ENCODE measurements at places on chromosomes 5 and 9. TPM values are rescaled to one million over a fixed set of nuclear protein-coding genes. Genes with fewer than 3 reads are reported as not detected.

GRCh38 chr5:143966280-143966679 lies 154.3 kb downstream of the HMHB1 start:
- no peak for DNase-seq

DNA sequence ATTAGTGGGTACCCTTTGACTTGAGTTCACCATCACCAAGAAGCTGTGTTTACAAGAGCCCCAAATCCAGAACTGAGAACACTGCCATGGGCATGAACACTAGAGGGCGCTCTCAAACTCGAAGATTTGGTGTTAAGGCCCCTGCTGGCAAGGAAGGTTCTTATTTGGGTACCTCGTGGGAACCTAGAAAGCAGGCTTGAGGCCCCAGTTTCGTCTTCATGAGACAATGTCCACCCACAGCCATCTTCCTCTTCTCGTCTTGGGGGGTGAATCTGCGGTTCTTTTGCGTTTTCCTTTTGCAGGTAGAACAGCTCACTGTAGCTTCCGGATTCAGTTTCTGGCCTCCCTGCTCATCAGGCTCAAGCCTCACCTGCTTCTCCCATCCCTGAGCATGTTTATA lies 184.0 kb downstream of the SEMA5A start:
- peak; percentile 35 for DNase-seq

DNA sequence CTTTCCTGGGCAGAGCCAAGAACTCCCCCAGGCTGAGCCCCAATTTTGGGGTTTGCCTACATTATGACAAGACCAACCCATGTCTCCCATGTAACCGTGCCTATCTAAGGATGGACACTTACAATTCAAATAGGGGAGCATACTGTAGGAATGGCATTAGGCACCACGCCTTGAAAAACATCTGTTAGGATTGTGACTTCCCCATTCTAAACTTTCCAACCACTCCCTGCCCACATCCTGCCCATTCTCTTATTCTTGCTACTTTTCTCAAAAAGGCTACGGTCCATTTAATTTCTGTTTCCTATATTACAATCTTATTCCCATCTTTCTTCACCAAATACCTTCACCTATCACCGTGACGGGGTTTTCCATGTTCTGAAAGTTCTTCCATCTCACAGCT lies 99.2 kb downstream of the LPAR1 start:
- no peak for DNase-seq

GRCh38 chr5:61055434-61056006 lies 106.7 kb downstream of the SMIM15 start:
- DNase-seq, result peak; percentile 22

DNA sequence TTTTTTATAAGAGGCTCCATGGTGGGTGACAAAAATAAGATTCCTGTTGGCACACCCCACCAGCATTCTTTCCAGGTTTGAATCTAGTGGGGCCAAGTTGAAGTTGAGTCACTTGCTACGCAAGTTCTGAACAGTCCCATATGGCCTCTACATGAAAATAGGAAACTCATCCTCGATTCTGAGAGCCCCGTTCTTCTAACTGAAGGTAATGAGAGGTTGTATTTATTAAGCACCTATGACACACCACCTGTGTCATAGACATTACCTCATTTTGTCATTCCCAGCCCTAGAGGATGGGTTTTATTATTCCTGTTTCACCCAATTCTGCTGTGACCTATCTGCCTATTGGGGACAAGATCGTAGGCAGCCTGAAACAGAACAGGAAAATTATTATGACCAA lies 131.7 kb downstream of the ACTL7B start:
- DNase-seq, result no peak

GRCh38 chr5:79513308-79513703 lies 628 bp downstream of the HOMER1 start:
- DNase-seq, result no peak

GRCh38 chr5:100898504-100899346 lies 4.4 kb downstream of the ST8SIA4 start:
- no peak for DNase-seq

DNA sequence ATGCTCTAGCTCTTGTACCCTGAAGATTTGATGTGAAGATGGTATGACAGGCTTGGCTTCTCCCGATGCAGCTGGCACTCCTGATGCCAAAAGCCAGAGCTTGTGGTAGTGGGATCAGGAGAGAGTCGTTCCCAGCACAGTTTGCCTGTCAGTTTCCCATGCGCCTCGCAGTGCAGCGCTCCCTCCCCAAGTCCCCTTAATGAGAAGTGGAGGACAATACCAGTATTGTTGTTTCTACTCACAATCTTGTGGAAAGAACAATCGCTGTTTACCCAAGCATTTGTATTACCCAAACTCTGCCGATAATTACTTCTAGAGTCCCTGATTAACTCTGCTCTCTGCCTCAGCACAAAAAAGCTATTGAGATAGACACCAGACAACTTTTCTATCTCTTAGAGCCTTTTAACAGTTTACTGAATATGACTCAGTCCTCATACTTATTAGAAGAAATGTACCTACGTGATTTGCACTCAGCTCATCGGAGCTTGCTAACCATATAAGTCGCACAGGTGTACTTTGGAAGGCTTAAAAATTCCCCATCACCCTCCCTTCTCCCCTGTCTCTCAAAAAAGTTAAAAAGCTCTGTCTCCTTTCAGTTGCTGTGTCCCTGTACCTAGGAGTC lies 283.2 kb upstream of the TMEM161B start:
- DNase-seq, result no peak

GRCh38 chr5:36153726-36154125 lies 1.8 kb downstream of the SKP2 start:
- DNase-seq, result no peak

DNA sequence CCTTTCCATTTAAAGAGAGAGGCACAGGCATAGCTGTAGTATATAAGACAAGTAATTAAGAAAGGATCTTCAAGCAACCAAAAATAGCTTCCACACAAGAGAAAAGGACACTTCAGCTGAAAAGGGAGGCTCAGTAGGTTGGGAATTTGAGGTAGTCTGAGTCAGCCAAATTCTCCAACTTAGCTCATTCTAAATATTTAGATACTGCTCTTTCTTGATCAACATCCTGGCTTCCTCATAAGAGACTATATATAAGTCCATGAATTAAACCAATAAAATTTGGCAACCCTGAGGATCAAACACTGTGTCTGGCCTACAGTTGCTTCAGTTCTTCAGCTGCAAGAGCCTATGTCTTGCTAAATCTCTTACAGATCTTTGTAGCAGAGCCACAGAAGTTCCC lies 17.8 kb downstream of the HINT1 start:
- DNase-seq, result no peak

DNA sequence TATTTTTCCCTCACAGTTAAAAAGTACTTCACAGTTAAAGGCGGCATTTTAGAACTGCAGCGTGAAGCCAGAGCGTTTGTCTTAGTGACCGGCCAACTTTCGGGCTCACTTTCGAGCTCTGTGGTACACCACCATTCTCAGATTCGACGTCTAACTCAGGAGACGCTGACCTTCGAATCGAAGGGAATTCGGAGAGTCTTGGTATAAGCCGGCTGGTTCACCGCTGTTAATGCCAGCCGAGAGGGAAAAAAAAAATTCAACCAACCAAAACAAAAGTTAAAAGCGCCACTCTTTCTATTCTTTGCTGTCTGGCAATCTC lies 544 bp upstream of the SNX24 start:
- DNase-seq, result peak; percentile 23

- no peak for DNase-seq
Observed at GRCh38 chr5:65061250-65061973, 292.7 kb downstream of the CWC27 start.

- no peak for DNase-seq
Observed at GRCh38 chr5:151684690-151685361, 1.9 kb downstream of the SPARC start.

- no peak for DNase-seq
Observed at GRCh38 chr5:53180991-53181390, 71.4 kb upstream of the MOCS2 start.

- no peak for DNase-seq
Observed at GRCh38 chr5:88404405-88404804, 135.8 kb upstream of the TMEM161B start.

DNA sequence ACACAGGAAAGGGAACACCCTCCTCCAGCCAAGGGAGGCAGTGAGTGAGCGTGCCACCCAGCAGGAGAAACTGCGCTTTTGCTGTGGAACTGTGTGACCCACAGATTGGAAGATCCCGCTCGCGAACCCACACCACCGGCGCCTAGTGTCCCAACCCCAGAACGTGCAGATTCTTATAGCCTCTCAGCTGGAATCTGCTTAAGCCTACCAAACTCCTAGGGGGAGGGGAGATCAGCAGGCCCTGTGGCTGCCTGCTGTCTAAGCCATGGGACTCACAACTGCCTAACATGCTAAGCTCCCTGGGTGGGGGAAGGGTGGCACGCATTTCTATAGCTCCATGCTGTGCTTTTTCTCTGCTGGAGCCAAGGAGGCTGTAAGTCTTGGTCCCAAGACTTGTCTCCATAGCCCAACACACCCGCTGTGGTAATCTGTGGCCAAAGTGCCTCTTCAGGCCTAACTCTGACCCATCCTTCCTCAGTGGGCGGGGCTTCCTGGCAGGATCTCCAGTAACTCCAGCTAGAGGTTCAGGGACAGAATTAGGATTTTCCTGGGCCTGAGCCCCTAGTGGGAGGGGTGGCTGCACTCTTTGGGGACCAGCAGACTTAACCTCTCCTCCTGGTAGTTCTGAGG lies 485.0 kb downstream of the TAF11L14 start:
- DNase-seq, result no peak

DNA sequence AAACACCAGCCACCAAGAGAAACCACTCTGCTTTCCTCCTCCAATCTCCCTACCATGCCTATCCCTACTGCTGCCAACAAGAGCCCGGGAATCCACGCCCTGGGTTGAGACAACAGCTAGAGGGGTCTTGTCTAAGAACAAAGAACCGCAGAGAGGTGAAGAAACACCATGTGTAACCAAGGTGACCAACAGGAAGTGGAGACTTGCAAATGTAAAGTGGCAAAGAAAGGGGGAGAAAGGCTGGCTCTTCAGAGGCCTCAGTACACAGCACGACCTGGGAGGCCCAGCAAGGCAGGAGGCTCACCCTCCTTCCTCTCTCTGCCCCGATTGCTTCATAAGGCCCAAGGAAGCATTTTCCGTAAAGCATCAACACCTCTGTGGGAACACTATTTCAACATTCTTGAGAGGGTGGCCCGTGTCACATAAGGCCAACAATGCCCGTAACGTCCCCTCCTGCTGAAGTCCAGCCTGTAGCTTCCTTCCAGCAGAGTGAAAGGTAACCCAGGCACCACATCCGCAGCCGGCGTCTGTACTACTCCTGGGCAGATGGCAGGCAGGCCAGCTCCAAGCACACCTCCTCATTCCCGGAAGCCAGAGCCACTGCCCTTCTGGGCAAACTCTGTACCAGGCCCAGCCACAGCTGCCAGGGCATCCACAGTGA lies 18.3 kb downstream of the CCNJL start:
- no peak for DNase-seq

GRCh38 chr5:82865625-82866024 lies 211.6 kb downstream of the TMEM167A start:
- no peak for DNase-seq

DNA sequence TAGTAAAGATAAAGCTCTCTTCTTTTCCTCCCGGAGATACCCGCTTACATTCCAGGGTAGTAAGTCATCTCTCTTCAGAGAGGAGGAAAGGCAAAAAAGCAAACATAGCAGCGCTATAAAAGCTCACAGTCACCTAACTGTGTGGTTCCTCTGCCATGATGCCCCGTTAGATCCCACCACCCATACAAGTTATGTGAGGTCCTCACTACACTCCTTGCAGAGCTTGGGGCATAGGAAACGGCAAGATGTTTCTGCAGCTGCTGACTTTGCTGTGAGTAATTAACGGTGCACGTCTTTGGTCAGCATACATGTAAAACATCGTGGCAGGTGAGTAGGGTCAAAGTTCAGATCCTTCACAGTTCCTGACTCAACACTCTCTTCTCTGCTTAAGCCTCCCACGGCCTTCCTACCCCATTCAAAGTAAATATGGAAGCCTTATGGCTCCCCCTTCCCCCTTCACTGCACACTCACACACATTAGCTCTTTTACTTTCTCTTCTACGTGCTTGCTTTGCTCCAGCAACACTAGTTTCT lies 218.9 kb downstream of the DIRAS2 start:
- DNase-seq, result no peak

- DNase-seq, result no peak
Observed at GRCh38 chr5:122844136-122844909, 1.1 kb upstream of the SNX24 start.

TRIM41 gene
- total RNA-seq, result 44.7 TPM

SPATA31E1 gene
- total RNA-seq, result not detected

PCDHA1 gene
- not detected for total RNA-seq

FAM200C gene
- total RNA-seq, result 0.29 TPM

FABP6 gene
- total RNA-seq, result not detected

BTNL3 gene
- not detected for total RNA-seq

PGM5 gene
- not detected for total RNA-seq

NMUR2 gene
- not detected for total RNA-seq
